ENCODE measurements at places on chromosomes 16 and 17.

- no peak for DNase-seq
Measured at GRCh38 chr16:68117884-68118283, 32.7 kb downstream of the NFATC3 start.

DNA sequence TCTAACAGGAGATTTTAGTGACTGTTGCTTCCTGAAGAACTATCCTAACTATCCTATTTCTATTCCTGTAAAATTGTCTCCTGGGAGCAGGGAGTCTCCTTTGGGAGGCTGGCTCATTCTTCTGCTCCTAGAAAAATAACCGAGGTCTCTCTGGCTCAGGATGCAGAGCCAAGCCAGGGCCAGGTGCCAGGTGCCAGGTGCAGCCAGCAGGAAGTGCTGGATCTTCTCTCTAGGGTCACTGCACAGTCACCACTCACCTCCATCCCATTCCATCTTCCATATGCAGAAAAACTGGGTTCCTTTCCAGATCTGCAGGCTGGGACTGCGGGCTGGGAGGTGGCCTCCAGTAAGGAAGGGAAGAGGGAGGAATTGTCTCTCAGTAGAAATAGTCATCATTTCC, 3.8 kb upstream of the TMC7 start:
- DNase-seq: no peak

GRCh38 chr17:72122010-72122764, 1.4 kb downstream of the SOX9 start:
- DNase-seq: no peak

GRCh38 chr17:21418446-21419298, 42.5 kb downstream of the KCNJ12 start:
- DNase-seq: no peak

DNA sequence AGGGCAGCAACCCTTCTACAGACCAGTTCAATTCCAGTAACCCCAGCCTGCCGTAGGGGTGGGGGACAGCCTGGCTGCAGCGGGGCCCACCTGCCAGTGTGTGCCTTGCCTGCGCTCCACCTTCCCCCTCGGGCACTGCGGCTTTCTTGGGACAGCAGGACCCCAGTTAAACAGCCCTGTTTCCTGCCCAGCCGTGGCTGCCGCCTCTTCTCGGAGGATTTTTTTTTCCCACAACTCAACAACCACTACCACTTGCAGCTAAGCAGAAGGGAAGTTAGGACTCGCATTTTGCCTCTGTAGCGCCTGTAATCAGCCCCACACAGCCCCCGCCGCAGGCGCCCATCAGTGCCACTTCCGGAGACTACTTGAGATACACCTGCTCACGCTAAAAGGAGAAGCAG, 76.1 kb downstream of the RAI1 start:
- no peak for DNase-seq
